ENCODE measurements at places on chromosomes 6 and 20.

DNA sequence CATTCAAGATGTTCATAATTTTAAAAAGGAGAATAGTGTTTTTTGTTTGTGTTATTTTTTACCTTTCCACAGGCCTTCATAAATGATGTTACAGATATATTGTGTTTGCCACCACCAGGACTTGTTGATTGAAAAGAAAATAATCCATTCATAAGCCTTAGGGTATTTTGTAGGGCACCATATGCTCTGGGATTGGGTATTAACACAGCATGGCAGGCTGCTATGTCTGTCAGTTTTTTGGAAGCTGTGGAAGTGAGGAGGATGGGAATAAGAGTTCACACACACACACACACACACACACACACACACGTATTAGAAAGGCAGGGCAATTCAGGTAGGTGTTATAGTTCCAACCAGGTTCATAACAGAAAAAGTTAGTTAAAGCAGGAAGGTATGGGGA is 237.9 kb downstream of the HDGFL1 start:
- DNase-seq, result no peak

DNA sequence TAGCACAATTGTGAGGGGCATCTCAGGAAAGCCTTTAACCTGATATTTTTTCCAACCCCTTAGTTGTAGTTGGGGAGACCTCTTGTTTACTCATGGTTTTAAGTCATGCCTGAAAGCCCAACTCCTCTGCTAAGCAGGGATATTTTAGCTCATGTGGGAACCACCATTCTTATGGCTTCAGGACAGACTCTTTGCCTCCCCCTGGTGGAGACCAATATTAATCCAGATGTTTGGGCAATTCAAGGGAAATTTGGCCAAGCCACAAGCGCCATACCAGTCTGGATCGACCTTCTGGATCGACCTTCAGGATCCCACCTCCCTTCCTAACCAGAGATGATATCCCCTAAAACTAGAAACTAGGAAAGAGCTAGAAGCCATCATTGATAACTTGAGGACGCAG is 211.2 kb downstream of the C6orf118 start:
- DNase-seq, result no peak

GRCh38 chr6:39377539-39377950 is 55.0 kb upstream of the KCNK16 start:
- DNase-seq, result peak; percentile 90

- DNase-seq, result no peak
These were observed 35.7 kb upstream of the ID1 start for GRCh38 chr20:31569163-31570020.

GRCh38 chr6:116762235-116762634 is 3.3 kb downstream of the FAM162B start:
- no peak for DNase-seq

DNA sequence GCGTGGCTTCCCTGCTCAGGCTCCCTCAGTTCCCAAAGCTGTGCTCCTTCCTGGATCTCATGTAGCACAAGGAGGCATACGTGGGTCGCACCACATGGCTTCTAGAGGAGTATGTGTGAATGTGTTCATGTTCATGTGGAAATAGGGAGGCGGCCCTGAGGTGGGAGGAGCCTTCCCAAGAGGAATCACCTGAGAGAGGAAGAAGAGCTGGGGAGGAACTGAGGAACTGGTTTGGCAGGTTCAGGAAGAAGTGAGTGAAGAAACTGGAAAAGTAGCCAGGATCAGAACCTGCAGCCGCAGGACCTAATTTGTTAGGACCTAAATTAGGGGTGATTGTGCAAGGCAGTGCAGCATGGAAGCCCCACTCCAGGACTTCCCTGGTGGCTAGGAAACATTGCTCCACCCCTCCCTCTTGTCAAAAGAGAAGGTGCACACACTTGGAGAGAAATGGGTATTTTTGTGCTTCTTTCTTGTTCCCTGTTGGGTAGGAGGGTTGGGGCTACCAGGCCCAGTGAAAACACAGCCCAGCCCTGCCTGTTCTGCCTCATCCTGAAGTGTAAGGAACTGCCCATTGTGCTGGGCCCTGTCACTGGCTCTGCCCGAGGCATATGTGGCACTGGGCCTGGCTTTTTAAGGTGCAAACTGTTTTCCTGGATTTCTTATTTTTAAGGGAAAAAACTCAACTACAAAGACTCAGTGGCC is 20.7 kb downstream of the SYNJ2 start:
- no peak for DNase-seq

DNA sequence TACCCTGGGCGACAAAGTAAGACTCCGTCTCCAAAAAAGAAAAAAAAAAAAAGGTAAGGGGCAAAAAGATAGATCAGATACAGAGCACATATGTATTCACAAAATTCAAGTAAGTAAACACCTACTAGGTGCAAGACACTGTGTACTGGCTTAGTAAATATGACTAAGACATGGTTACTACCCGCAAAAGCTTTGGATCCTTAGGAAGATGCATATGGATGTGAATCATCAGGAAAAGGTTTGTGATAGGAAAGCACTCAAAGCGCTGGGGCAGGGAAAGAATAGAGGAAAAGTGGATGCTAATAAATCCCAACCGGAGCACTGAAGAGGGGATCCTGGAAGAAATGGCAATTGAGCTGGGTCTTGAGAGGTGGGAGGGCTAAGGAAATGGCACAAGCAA is 118.8 kb upstream of the FAM184A start:
- no peak for DNase-seq

GRCh38 chr6:35206346-35206745 is 7.4 kb upstream of the SCUBE3 start:
- no peak for DNase-seq

DNA sequence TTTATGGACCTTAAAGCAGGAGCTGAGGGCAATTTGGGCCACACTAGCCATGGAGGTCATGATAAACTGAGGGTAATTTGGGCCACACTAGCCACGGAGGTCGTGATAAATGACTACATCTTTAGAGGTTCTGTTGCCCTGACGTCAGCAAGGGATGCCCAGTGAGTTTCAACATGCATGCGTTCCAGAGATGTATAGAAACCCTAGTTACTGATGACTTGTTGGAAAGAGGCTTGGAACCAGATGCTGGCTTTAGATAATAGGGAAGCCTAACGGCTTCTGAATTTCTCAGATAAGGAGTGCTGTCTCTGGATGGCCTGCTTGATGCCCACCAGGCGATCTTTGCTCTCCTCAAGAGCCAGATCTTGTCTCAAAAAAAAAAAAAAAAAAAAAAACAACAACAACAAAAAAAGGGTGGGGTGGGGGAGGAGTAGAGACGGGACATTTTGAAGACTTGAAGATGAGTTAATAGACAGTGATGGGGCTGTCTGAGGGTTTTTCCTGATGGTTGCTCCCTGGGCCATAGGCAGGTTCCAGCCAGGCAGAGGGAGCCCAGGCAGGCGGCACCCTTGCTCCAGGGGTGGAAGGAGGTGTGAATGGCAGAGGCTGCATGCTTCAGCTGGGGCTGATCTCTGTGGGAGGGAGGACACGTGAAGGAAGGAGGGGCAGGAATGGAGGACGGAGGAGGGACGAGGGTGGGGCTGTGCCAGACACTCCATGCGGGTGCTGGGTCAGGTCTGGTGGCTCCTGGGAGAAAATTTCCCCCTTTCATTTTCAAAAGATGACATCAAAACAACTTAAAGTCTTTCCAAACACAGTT is 27.0 kb upstream of the FRMD1 start:
- no peak for DNase-seq

DNA sequence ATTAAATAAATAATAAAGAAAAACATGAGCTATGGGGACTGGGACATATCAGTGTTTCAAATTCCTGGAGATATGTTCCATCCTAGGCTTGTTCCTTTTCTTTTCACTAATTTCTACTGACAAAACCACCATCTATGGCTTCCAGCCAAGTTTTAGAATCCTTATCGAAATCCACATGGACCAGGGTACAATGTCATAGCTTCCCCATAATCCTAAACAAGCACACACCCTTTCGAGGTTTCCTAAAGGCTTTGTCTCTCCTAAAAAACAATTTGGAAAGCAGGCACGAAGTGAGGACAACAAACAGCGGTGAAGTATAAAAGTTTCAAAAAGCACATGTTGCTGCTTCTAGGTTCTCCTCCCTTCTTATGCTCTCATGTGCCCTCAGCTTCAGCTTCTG is 13.3 kb upstream of the DST start:
- DNase-seq, result no peak

DNA sequence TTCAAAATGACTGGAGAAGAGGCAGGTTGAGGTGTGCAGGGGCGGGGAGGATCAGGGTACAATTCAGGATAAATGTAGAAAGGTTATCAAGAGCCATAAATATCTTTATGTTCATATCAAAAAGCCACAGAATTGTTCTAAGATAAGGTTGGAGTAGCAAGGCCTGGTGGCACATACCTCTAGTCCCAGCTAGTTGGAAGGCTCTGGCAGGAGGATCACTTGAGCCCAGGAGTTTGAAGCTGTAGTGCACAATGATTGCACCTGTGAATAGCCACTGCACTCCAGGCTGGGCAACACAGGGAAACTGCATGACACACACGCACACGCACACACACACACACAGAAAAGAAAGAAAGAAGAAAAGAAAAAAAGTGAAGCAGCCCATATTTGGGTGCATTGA is 194.8 kb downstream of the GRIK2 start:
- DNase-seq, result no peak

- DNase-seq, result no peak
These were observed 164.7 kb downstream of the LINC00237 start for GRCh38 chr20:20941468-20941889.

DNA sequence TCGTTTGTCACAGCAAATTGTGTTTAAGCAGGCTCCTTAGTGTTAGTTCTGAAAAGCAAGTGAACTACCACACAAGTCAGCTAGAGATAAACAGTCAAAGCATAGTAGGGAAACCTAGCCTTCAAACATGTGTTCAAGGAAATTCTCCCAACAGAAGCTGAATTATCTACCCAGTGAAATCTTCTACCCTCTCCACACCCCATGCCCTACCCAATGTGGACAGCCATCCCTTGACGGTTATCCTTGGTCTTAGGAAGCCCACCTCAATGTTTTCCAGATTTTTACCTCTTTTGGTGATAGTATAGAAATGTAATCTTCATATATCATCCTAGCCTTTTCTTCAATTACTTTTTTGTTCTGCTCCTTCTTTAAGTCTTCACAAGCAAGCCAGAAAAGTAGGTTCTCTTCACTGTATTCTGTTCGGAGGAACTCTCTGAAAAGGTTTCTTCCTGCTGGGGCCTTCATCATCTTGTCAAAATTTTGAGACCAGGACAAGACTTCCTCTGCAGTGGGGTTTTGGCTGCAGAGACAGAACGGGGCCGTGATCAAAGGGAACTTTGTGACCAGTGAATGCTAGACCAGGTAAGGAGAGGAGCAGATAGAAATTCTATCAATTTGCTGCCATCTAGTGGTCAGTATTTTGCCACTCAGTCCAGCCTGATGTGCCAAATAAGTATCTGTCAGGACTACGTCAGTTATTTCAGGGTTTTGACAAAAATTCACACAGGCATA is 21.6 kb upstream of the MTRF1L start:
- no peak for DNase-seq

DNA sequence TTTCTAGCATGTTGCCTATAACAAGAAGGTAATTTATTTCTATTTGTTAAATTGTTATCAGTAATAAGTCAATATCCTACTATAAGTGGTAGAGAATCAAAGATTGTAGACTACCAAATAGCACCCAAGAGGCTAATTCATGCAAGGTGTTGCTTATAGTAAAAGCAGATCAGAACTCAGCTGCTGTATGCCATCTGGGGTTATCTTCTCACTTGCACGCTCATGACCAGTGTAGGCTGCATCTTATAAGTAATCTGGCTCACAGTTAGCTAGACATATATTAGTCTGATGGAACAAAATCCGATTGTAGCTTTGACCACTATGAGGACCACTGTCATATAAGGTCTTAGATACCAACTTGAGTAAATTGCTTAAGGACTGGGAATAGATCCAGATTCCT is 17.0 kb downstream of the TOP1 start:
- no peak for DNase-seq

GRCh38 chr6:83474309-83474708 is 38.0 kb upstream of the PRSS35 start:
- no peak for DNase-seq

GRCh38 chr6:28673787-28674671 is 148.3 kb downstream of the GPX5 start:
- DNase-seq, result no peak

- DNase-seq, result no peak
These were observed 39.7 kb upstream of the ATXN1 start for GRCh38 chr6:16800942-16801341.

GRCh38 chr6:121305957-121306607 is 28.2 kb downstream of the TBC1D32 start:
- DNase-seq, result no peak

DNA sequence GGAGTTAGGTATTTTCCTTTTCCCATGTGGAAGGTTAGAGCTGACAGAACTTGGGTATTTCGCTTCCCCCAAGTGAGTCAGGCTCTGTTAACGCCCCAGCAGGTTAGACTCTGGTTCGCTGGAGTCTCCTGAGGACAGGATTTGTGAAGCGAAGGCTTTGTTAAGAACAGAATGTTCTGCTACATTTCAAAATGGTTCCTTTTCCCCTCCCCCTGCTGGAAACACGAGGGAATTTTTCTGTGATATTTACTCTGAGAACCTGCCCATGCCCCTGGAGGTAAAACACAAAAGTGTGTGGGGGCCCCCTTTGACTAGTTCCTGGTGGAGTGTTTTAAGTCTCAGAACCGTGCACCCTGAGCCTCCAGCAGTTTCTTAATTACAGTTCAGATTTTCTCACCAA is 731.4 kb upstream of the CITED2 start:
- no peak for DNase-seq

DNA sequence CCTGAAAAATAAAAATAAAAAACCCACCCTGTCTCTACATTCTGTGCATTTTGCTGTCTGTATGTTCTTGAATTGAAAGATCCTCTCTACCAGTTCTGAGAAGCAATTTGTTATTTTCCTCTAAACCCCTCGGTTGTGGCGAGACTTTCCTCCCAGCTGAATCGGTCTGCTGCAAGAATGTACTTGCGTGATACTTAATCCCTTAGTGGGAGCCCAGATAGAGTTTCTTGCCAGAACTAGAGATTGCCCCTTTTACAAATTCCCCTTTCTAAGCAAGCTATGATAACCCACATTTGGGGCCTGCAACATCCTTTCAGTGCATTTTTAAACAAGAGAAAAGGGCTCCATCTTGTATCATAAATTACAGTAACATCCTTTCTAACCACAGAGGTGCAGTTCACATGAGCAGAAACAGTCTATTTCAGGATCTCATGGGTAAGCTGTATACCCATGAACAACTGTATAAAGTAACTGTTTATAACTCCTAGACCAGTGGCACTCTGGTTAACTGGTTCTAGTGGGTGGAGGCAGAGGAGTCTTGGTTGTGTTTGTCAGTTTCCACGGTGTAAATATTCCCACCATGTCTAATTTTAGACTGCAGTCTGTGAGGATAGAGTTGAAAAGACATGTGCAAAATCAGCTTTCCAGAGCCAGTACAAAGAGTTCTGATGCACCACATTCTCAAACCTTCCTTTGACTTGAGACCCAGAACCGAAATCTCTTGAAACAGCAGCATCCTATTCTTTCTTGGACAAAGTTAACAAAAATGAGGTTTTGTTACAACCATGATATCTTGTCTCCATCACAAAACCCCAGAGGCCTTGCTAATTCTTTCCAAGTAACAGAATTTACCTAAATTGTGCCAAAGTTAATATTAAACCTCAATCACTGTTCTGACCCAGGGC is 113.1 kb upstream of the ZNF217 start:
- DNase-seq, result no peak
